ENCODE measurements at places on chromosomes 2 and 18. TPM values are rescaled to one million over a fixed set of nuclear protein-coding genes. Genes with fewer than 3 reads are reported as not detected.

Gene SPEG
- 145 TPM for total RNA-seq

Gene TRIB2
- 31.1 TPM for total RNA-seq

DNA sequence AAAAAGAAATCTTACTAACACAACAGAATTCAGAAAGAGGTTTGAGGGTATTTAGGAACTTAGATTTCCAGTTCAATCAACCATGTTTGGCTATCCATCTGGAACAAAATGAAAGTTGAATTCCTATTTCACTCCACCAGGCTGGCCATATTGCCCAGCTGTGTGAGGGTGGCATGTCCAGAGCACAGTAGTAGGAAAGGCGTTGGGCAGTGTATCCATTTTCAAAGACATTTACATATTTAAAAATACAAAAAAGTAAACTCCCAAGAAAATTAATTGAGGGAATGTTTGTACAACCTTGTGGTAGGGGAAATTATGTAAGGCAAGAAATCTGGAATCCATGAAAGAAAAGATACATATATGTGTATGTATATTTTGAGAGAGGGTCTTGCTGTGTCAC lies 21.5 kb upstream of the MSH2 start:
- H3K4me1 ChIP-seq: no peaks in the 10 kb centered on the region
- H3K27ac ChIP-seq: no peak overlapping the region

GRCh38 chr2:200747668-200748618 lies 63.8 kb upstream of the BZW1 start:
- H3K4me1 ChIP-seq: peaks cover 3% of the 10 kb centered on the region
- no peak for DNase-seq
- H3K27me3 ChIP-seq: peaks cover 12% of the 10 kb centered on the region
- H3K4me3 ChIP-seq: no peak overlapping the region
- no peak overlapping the region for H3K27ac ChIP-seq

- no peaks in the 10 kb centered on the region for H3K36me3 ChIP-seq
- peak overlapping the region; percentile 93 for H3K27ac ChIP-seq
- peak; percentile 37 for DNase-seq
- no peaks in the 10 kb centered on the region for H3K27me3 ChIP-seq
- H3K4me3 ChIP-seq: peak overlapping the region; percentile 77
These were observed 617 bp downstream of the SRBD1 start for GRCh38 chr2:45610281-45611019.

DNA sequence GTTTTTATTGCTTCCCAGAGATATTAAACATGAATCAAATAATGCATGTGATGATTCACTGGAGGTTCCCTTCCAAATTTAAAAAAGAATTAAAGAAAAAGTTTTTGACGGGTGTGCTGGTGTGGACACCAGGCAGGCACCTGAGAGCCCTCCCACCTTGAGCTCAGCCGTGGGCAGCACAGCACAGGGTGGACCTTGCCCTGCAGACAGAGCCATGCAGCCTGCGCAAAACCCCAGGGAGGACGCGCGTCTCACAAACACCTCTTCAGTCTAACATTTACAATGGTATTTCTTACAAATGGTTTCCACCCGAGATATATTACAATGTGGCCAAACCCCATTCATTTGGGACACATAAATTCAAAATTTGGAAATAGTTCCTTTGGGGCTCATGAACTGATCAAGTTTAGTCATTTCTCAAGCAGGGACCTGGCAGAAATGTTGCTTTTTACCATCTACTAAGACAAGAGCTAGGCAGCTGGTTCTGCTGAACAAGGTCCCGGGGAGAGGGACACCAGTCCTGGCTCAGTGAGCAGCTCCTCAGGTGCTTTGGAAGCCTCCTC lies 45.4 kb downstream of the ODC1 start:
- no peaks in the 10 kb centered on the region for H3K27me3 ChIP-seq
- no peak for DNase-seq
- peaks cover 90% of the 10 kb centered on the region for H3K4me1 ChIP-seq
- no peak overlapping the region for H3K4me3 ChIP-seq

DNA sequence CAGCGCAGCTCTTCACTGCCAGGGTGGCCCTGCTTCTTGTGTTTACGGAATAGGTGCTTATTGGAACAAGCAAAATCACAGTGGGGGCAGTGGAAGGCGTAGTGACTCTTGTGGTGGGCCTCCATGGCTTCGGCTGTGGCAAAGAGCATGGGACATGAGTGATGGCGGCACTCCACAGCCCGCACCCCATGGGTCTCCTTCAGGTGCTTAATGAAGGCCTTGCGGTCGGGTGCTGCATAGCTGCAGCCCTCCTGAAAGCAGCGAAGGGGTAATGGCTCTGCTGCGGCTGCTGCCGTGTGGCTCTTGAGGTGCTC lies 10.7 kb downstream of the ZNF142 start:
- H3K27ac ChIP-seq: no peak overlapping the region
- H3K27me3 ChIP-seq: no peaks in the 10 kb centered on the region
- DNase-seq: no peak

- peaks cover 25% of the 10 kb centered on the region for H3K4me1 ChIP-seq
- no peak overlapping the region for H3K4me3 ChIP-seq
- H3K27me3 ChIP-seq: no peaks in the 10 kb centered on the region
- no peak overlapping the region for H3K27ac ChIP-seq
- DNase-seq: peak; percentile 22
- H3K36me3 ChIP-seq: no peaks in the 10 kb centered on the region
These were observed 301.9 kb downstream of the ZNF407 start for GRCh38 chr18:74899554-74899953.

- H3K36me3 ChIP-seq: no peaks in the 10 kb centered on the region
These were observed 37.8 kb downstream of the MAL start for GRCh38 chr2:95063086-95063958.
